Fibroblast of lung (primary cell): ENCODE measurements at places on chromosomes 2 and 18. TPM values are rescaled to one million over a fixed set of nuclear protein-coding genes. Genes with fewer than 3 reads are reported as not detected.

Gene TUBB8B
- not detected in 2 replicates for total RNA-seq

Gene KIAA2012
- total RNA-seq = under 0.01 TPM in 1 of 2 replicates, not detected in the other

Gene SCN3A
- total RNA-seq = 0.26 and 0.33 TPM in 2 replicates

Gene CNTNAP5
- not detected in 2 replicates for total RNA-seq

Gene FHOD3
- total RNA-seq = 3.1 and 28.2 TPM in 2 replicates

Gene CLEC4F
- total RNA-seq = not detected in 2 replicates

Gene REG1B
- not detected in 2 replicates for total RNA-seq

Gene SCN9A
- total RNA-seq = 58.6 and 105 TPM in 2 replicates

Gene SALL3
- not detected in 2 replicates for total RNA-seq

Gene LRATD1
- 0.51 and 0.99 TPM in 2 replicates for total RNA-seq

Gene AQP12B
- total RNA-seq = not detected in 2 replicates

Gene C1QL2
- total RNA-seq = not detected in 2 replicates

Gene KCNK3
- under 0.01 and 0.26 TPM in 2 replicates for total RNA-seq

Gene DBI
- 84.0 and 128 TPM in 2 replicates for total RNA-seq

Gene CRYGC
- not detected in 2 replicates for total RNA-seq

Gene PHLPP1
- 4.4 and 5.0 TPM in 2 replicates for total RNA-seq

Gene HOXD8
- not detected in 2 replicates for total RNA-seq

Gene ME2
- total RNA-seq = 43.9 and 57.0 TPM in 2 replicates

Gene RGPD4
- total RNA-seq = under 0.01 TPM in 1 of 2 replicates, not detected in the other

Gene PIEZO2
- 6.6 and 32.9 TPM in 2 replicates for total RNA-seq

Gene TXNDC2
- total RNA-seq = not detected in 2 replicates

Gene ABCG5
- total RNA-seq = not detected in 2 replicates

Gene SERPINB11
- total RNA-seq = not detected in 2 replicates

Gene PSTPIP2
- total RNA-seq = 8.2 and 13.4 TPM in 2 replicates

Gene TBR1
- total RNA-seq = not detected in 2 replicates

Gene GULP1
- total RNA-seq = 71.7 and 82.4 TPM in 2 replicates

Gene CXCR2
- total RNA-seq = not detected in 2 replicates

Gene POTEI
- total RNA-seq = not detected in 2 replicates

Gene TTR
- total RNA-seq = not detected in 2 replicates

Gene NT5C1B
- total RNA-seq = not detected in 2 replicates
